ENCODE measurements at places on chromosomes 1 and 21.

DNA sequence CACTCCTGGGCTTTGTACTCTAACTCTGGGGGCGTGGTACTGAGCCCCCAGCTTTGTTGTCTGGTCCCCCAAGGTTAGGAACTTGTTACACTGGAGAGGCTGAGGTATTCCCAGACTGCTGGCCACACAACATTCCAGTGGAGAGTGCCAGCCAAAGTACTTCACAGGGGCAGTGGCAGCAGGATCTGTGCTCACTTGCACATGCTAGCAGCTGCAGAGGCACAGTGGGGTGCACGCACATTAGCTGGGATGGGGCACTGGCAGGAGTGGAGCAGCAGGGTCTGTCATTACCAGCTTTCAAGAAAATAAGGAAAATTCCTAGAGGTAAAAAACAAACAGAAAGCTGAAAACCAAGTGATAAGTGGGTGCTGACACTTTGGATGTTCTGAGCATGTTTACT, 31.0 kb downstream of the ZNF691 start:
- no peak for DNase-seq

GRCh38 chr1:162281426-162281825, 95.2 kb downstream of the SPATA46 start:
- DNase-seq, result no peak

DNA sequence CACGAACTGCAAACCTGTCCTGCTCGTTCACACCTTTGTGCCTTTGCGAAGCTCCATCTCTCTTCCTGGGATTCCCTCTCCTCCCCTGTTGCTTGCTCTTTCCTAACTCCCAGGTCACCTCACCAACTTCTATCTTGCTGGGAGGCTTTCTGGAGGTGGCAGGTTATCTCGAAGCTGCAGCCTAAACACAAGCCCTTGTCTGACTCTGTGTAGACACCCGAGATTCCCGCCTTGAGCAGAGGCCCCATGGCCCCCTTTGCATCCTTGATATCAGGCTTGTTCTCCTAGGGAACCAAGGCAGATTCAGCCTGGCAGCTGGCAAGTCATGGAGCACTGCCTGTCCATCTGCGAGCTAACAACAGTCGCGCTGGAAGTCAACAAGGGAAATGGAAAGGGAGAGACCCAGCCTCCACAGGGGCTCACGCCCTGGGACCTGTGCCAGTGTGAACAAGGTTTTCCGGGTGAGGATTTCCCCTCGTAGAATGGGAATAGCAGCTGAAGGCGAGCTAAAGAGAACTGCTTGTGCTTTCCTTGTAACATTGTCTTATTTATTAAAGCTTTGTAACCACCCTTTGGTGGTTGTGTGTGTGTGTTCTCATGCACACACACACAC, 109.5 kb upstream of the JUN start:
- DNase-seq, result no peak

DNA sequence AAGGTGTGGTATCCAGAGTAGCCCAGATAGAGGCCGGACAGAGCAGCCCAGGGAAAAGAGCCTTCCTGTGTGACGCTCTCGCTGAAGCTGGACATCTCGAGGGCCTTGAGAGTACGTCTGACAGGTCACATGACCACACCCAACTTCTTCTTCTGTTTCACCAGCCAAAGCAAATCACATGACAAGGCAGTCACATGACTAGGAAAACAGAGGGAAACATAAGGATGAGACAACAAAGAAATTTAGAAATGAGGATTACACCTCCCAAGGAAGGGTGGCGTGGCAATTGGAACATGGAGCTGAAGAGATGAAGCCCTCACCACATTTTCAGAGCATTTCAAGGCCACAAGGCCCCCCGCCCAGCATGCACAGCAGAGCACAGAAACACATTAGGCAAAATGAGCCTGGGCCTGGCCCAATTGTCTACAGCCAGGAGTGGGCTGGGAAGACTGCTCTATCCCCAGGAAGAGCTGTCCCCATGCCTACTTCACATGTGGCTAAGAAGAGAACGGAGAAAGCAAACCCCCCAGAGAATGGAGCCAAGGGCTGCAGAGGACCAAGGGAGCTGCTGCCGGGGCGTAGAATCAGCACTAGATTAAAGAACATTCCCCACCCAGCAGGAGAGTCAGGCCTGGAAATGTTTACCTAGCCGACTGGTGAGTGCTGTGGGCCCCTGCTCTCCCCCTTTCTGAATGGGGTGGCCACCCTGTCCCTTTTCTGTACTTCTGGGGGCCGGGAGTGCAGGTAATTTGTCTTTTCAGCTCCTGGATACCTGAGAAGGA, 305.1 kb downstream of the NPHP4 start:
- no peak for DNase-seq

GRCh38 chr1:31904339-31905092, 33.7 kb downstream of the PTP4A2 start:
- no peak for DNase-seq

GRCh38 chr1:231159202-231159962, 2.5 kb upstream of the TRIM67 start:
- DNase-seq, result no peak

DNA sequence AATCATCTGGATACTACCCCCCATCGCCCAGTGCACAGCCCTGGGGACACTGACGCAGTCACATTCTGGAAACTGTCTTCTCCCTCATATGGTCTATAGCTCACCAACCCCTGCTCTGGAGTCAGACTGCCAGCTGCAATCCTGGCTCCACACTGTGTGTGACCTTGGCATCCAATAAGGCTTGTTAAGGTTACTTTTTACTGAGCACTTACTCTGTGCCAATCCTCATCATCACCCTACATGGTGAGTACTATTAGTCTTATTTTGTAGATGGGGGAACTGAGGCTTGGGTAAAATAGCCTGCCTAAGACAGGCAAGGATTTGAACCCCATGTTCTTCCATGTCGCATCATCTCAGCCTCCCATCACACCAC, 34.9 kb downstream of the AHDC1 start:
- DNase-seq, result no peak

DNA sequence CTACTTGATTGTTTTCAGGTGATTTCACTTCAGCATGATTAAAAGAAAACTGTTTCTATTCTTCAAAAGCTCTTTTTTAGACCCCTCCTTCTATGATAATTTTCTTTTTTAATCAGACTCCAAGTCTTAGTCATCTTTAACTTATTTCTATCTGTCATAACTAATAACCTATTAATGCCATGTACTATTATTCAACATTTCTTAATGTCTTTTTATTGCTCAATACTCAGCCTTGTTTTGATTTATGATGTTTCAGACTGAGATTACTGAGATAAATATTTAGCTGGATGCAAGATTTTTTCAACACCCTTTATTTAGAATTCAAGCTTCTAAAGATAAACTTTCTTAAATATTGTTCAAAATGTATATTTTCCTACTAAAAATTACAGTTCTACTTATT, 53.6 kb downstream of the ATP6V1G3 start:
- DNase-seq, result no peak

- no peak for DNase-seq
Observed at GRCh38 chr1:106637566-106637965, 418.9 kb upstream of the PRMT6 start.

- no peak for DNase-seq
Observed at GRCh38 chr1:24656046-24656445, 12.9 kb downstream of the SRRM1 start.

DNA sequence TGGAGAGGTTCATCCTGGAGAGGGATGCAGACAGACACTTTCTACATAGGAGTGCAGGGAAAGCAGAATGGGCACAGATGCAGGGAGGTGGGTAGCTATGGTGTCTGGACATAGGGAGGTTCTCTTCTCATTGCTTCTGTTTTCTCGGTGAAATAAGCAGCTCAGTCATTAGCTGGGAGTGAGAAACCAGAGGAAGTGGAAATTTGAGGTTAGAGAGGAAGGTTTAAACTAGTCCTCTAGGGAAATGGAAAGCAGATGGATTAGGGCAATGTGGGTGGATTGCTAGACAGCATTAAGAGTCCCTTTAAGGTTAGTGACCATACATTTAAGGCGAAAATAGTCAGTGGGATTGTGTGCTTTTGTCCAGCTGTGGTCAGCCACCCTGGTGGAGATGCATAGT, 39.6 kb downstream of the MPZL1 start:
- no peak for DNase-seq

DNA sequence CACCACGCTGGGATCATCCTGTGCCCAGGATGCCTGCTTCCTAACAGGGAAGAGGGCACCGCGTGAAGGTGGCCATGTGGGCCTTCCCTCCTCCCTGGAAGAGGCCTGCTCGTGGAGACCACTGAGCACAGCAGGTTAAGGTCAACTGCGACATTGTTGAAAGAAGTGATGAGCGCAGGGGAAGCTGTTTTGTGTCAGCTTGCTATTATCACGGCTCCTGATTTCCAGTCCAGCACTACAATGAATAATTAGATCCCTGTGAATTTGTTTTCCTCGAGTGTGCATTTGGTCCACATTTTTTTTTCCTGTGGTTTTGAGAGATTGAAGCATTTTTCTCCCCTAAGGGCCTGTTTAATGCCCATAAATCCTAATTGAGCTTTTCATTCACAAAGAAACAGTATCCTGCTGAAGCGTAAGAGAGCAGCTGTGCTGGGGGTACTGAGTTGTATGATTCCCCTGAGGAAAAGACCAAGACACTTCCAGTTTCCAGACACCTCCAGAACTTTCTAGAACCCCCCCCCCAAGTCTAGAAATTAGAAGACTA, 204.9 kb downstream of the KCNJ6 start:
- DNase-seq, result no peak

- no peak for DNase-seq
Observed at GRCh38 chr1:12130466-12131130, 36.2 kb upstream of the TNFRSF1B start.

DNA sequence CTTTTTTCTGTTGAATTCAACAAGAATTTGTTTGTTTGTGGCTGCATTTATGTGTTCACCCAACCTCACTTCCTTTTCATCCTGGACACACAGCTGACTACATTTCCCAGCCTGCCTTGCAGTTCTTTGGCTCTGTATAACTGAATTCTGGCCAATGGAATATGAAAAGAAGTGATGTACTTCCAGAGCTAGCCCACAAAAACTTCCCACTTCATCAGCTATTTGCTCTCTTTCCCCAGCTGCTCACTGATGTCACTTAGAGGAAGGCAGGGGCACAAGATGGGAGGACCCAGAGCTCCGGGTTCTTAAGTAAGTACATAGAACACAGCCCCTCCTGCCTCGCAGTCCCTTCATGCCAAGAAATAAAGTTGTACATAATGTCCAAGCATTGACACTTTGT, 235.0 kb upstream of the FGGY start:
- no peak for DNase-seq

GRCh38 chr21:15441992-15442391, 287.8 kb upstream of the USP25 start:
- no peak for DNase-seq

- DNase-seq, result no peak
Observed at GRCh38 chr1:4787551-4787950, 133.1 kb downstream of the AJAP1 start.

- no peak for DNase-seq
Observed at GRCh38 chr21:36946949-36947356, 19.5 kb downstream of the HLCS start.

GRCh38 chr1:168825820-168826219, 96.8 kb upstream of the DPT start:
- no peak for DNase-seq

- no peak for DNase-seq
Observed at GRCh38 chr1:183180218-183180617, 5.8 kb upstream of the LAMC2 start.

DNA sequence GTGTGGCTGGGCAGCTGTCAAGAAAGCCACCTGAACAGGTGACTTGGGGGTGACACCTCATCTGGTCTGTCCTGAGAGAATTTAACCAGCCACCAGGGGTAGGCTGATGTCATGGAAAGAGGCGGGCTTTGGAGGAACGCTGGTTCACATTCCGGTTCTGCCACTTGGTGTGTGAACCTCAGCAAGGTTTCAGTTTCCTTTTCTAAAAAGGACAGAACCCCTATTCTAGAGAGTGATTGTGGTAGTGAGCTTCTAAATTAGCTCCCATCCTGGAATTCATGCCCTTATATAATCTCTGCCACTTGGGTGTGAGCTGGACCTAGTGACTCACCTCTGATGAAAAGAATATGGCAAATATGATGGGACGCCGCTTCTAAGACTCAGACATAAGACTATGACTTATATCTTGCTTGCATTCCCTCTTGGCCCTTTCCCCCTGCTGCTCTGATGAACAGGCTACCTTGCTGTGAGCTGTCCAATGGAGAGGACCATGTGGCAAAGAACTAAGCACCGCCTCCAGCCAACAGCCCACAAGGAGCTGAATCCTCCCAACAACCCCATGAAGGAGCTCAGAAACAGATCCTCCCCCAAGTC, 332.1 kb downstream of the RRAGC start:
- DNase-seq, result no peak

DNA sequence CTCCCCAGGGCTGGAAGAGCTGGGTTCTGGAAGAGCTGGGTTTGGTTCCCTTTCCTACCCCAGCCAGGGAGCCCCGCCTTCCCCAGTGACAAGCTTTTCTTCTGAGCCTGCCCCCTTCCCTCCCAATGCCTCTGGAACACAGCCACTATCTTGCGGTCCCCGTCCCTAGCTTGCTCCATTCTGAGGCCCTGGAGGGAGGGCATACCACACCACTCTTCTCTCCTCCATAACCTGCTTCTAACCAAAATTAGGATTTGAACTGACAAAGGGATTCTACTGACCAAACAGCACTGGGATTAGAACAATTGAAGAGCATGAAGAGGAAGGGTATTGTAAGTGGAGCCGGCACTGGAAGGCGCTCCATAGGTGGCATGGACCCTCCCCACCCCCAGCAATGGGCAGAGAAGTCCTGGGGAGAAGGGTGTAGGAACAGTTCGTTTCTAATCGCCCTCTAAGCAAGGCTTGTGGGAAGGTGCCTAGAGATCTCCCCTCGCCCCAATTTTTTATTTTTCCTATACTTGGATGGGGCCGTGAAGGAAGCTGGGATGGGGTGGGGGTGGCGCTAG, 690 bp downstream of the C1orf216 start:
- no peak for DNase-seq

- DNase-seq, result no peak
Observed at GRCh38 chr1:68704800-68705443, 208.0 kb upstream of the DEPDC1 start.

DNA sequence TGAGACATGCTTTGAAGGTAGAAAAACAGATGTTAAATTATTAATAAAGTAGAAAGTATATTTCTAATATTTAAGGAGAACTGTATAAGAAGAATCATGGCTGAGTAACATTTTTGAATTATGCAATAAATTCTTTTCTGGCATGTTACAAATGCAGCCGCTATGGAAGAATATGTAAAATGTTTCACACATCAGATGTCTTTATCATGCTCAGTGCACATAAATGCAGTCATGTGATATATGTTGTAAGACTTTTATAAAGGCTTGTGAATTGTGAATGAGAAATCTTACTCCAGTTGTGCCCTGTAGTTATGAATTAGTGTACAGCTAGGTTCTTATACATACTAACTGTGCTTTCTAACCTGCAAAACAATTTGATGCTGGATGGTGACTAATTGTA, 53.5 kb downstream of the LRRC8B start:
- no peak for DNase-seq

DNA sequence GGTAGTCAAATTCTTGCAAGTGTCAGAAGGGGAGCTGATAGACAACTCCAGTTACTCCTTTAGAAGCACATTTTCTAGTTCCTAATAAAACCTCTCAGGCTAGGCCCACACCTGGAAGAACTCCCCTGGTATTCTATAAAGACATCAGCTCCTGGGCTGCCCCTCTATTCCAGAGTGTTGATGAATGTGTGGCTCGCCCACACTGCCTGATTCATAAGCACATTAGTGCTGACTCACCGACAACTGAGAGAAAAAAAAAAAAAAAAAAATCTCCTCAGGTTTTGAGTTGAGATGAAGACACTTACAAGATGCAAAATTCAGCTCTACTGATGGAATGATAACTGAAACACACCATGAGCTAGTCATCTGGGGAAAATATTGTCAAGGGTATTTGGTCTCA, 188.1 kb downstream of the TNR start:
- no peak for DNase-seq

All from stimulated activated naive CD4-positive, alpha-beta T cell treated with Interleukin-2 at 50 U/mL for 16 hours (primary cell).